ENCODE measurements at places on chromosomes 11 and 22.

- no peak for DNase-seq
These were observed 709 bp downstream of the SSRP1 start for GRCh38 chr11:57335023-57335342.

DNA sequence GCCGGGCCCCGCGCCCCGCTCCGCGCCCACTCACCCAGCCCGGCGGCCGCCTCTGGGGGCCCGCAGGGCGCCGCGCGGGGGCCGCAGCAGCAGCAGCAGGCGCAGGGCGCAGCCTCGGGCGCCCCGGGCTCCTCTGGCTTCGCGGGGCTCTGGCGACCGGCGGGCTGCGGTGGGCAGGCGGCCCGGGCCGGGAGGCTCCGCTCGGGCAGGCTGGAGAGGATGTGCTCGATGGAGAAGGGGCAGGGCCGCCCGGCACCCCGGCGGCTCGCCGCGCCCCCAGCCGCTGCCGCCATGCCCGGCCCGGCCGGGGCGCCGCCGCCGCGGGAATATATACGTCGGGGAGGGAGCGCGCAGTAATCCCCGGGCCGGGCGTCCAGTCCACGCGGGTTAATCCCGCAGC lies at the start of gene GSC2:
Gene GSC2, minus strand, starts transcription at position 302 of the 400 bp plus-strand sequence. Its CDS starts 9 bp downstream, at position 293.
- DNase-seq: no peak

GRCh38 chr11:5115339-5115738 lies 22.8 kb downstream of the OR52A5 start:
- no peak for DNase-seq

DNA sequence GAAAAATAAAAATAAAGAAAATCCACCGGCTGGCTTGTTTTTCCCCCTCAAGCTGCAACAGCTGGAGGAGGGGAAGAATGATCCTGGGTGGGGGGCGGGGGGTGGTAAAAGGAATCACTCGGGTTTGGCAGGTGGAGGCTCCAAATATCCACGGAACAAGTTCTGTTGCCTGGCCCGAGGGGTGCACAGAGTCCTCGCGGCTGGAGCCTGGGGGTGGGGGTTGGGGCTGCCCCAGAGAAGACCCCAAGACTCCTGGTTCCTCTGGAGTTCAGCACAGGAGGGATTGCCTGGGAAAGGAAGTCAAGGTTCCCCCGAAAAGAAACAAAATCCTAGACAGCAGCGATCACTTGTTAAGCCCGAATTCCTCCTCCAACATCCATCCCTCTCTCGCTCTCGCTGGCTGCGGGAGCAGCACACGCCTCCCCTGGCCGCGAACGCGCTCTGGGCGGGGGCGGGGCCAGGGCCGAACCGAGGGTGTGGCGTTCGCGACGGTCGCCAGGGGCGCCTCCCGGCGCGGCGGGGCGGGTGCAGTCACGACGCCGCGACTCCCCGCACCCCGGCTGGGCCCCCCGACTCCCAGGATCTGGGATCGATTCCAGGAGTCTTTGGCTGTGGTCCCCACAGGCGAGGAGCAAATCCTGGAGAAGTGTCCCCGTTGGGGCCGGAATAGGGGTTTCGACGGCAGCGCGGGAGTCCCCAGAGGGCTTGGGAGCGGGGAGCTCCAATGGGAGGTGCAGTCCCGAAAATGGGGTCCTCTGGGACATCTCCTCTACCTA lies at the start of gene KCNA4:
Gene KCNA4, minus strand, starts transcription at position 443 of the 776 bp plus-strand sequence. CDS start 4,352 bp downstream, outside the sequence.
- peak; percentile 35 for DNase-seq

DNA sequence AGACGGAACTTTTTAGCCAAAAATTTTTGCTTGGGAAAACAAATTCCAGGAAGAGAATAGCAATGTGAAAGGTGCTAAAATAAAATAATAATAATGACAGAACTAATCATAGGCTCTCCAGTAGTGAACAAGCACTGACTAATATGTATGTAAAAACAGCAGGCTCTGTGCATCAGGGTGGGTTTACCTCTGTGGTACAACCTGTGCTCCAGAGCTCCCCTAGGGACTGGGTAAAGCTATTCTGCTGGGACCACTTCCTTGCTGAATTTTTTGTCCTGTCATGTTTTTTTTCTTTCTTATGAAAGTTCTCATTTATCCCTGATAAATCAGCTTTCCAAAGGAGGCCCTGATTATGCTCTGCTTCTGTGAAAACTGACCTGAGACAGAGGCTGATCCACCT lies 18.8 kb downstream of the LUZP2 start:
- DNase-seq: no peak

DNA sequence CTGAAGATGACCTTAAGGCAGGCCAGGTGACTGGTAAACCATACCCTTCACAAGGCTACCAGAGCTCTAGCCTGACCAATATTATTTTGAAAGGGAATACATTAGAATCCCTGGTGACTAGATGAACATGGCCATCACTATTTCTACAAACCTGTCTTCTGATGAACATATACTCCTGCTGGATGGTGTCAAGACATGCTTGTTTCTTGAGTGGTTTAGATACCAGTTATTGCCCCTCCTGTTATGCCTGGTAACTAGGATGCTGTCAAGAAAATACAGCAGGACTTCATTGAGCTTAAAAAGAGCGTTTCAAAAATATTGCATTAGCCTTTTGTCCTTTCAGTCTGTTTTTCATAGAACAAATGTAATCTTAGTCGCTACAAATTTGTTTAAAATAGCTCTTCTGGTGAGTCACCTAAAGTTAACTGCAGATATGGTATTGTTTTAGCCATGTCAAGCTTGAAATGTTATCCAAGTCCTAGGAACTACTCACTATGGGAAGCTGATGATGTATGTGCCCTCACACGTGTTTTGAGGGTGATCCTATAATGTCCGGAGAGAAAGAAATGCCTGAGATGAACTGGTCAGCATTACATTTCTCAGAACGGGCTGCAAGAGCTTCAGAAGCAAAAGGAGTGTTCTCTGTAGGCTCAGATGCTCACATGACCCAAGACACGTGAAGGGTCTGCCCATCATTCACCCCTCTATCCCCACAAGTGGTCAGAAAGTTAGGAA lies 20.6 kb downstream of the ADM start:
- no peak for DNase-seq

DNA sequence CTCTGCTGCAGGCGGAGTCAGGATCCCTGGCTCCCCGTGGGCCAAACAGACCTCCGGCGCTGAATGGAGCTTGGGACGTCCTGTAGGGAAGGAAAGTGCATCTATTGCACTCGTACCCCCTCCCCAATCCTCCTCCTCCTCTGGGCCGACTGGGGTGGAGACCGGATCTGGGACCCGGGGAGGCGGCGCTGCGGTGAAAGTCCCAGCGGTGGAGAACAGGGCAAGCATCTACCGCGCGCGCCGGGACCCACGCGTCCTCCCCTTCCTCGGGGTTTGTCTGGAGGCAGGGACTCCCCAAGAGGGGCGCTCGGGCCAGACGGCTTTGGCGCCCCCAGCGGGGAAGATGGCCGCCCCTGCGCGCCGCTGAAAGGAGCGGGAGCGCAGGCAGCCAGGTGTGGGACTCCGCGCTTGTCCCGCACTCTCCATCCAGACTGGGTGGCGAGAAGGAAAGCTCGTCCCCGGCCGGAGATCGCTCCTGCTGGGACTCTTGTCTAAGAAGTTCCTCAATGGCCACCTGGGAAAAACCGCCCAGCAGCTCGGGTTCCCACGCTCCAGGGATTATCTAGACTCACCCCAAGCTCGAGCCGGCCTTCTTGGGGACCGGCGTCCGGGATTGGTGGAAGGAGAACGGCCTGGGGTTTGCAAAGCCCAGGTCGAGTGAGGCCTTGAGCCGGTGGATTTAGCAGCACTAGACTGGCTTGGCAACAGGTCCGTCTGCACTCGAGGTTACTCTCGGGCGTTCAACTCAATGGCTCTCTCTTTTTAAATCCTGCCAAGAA lies 718 bp downstream of the FADS2 start:
- peak; percentile 46 for DNase-seq

DNA sequence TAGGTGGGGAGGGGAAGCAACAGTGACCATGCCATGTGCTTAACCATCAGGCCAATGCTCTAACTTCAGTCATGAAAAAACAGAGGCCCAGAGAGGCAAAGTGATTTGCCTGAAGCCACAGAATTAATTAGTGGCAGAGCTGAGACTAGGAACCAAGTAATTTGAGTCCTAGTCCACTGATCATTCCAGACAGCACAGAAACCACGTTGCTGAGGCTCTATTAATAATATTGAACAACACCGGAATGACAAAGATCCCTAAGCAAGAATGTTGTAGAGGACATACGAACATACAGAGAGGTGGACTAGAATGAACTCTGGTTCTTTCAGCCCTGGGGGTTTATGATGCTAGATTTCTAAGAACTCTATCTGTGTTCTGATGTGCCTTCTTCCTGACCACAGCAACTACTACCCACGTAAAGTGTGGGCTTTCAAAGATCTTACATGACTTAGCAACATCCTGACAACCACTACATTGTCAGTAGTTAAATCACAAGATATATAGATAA lies 92.3 kb downstream of the GAB2 start:
- DNase-seq: no peak

- no peak for DNase-seq
These were observed 93.0 kb downstream of the UVRAG start for GRCh38 chr11:75907906-75908527.

DNA sequence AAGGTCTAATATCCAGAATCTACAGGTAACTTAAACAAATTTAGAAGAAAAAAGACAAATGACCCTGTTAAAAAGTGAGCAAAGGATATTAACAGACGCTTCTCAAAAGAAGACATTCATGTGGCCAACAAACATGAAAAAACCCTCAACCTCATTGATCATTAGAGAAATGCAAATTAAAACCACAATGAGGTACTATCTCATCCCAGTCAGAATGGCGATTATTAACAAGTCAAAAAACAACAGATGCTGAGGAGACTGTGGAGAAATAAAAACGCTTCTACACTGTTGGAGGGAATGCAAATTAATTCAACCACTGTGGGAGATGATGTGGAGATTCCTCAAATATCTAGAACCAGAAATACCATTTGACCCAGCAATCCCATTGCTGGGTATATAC lies 67.2 kb downstream of the SLC17A6 start:
- DNase-seq: no peak

- DNase-seq: no peak
These were observed 128.8 kb downstream of the ST3GAL4 start for GRCh38 chr11:126484266-126484665.

DNA sequence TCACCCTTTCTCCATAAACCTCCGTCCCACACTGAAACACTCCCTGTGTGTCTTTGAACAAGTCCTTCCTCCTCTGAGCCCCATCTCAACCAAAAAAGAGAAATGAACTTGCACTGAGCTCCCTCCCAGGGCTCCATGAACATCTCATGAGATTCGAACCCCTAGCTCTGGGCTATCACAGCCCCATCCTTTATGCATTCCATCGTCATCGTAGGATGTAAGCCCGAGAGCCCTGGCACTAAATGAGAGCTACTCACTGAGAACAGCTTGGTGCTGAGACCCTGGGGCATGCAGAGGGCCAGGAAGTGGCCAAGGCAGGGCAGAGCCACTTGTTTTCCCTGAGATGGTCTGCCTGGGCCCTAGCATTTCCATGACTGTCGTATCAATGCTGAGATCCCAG lies 12.9 kb upstream of the SLC43A3 start:
- no peak for DNase-seq

- DNase-seq: no peak
These were observed 2.7 kb downstream of the PNPLA3 start for GRCh38 chr22:43926349-43926710.

DNA sequence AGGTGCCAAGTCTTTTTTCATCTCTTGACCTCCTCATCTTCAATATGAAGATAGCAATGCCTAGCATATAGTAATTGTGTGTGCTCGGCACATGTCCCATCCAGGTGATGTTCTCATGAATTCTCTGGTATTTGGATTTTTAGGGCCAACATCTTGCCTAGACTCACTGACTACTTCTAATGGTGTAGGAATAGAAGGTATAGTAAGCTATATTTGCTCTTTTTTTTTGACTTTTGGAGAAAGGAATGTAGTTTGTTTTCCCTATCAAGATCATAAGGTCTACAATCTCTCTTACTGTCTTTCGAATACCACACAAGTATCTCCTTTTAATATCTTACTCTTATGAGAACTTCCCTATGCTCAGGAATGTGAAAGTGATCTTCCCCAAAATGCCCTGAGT lies 3.2 kb downstream of the HBD start:
- no peak for DNase-seq

DNA sequence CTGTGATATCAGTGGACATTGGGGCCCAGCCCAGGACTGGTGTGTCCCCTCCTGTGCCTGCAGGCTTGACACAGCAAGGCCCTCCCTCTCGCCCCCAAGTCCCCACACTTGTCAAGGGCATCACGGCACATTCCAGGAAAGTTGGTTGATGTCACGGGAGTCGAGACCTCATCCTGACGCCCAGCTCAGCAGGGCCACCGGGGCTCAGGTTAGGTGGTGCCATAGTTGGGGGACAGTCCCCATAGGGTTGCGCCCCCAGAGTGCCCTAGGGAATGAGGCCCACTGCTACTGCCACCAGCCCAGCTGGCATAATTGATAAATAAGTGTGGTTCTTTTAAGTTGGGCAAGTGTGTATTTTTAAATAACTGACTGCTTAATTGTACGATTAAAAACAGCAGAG lies 28.3 kb upstream of the GRAMD4 start:
- DNase-seq: no peak

GRCh38 chr22:49063545-49063890 lies 764.2 kb downstream of the BRD1 start:
- DNase-seq: no peak

- DNase-seq: no peak
These were observed 7.9 kb downstream of the SFI1 start for GRCh38 chr22:31504282-31504681.

DNA sequence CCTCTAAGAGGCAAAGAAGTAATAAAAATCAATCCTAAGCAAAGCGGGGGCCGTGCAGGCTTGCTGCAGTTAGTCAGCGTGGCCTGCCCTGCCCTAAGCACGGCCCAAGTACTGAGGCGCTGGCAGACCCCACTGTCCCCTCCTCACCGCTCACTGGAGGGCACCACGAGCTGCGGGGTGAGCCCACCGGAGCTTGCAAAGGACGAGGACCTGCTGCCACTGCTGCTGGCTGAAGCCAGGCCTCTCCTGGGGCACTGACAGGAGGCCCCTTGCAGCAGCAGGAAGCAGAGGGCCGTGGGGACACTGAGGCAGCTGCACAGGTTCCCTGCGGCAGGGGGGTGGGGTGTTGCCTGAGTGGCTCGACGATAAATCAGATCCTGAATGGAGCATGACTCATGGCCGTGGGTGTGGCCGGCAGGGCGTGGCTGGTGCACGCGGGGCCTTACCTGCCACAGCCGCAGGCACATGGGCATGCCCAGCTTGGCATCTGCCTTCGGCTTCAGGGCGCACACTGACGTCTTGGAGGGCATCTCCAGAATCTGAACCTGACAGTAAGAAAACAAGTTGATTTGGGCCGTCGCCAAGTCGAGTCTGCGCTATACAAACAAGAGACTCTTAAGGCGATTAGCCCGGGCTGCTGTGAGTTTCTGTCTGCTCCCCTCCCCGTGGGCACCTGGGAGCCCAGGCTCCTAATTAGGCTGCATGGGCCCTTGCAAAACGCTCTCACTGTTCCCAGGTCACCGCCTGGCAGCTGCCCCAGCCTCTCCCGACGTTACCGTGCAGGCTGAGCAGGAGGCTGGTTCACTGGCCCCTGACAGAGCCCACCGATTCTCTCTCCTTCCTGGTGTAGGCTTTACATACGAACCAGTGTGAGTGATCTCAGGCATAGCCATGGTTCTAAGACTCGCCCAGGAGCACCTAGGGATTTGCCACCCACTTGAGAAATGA lies 45.9 kb downstream of the TBX1 start:
- DNase-seq: peak; percentile 53
